ENCODE measurements at places on chromosomes 6 and 20.

DNA sequence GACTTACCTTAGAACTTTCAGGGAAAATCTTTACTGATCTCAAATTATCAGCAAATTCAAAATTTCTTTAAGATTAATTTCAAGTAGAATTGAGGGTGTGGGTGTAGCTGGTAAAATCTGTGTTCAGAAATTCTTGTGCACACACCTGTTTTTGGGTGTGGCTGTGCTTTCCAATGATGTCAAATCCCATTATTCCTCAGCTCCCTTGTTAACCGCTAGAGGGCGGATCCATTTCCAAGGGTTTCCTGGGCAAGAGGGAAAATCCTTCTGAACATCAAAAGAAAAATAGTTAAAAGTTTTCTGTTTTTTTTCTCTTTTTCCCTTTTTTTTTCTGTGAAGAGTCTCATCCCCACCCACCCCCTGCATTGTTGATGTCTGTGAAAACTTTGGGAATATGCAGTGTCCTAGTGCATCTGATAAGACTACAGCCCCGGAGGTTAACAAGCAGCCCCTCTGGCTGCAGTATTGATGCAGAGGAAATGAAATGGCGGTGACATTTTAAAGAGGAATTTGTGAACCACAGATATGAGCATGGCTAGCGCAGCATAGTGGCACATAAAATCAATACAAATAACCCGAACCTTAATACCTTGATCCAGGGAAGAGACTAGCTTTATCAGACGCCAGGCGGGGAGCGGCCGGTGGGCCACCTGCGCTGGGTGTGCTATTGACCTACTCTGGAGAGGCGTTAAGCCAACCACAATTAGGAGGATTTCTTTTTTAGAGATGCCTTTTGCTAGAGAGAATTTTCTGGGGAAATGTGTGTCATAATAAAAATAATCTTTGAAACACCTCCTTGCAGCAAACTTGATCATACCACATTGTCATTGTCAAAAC, 130.9 kb downstream of the FOXA2 start:
- ATAC-seq = no peak

- no peak for ATAC-seq
These were observed 3.6 kb downstream of the CYP39A1 start for GRCh38 chr6:46648869-46649492.

DNA sequence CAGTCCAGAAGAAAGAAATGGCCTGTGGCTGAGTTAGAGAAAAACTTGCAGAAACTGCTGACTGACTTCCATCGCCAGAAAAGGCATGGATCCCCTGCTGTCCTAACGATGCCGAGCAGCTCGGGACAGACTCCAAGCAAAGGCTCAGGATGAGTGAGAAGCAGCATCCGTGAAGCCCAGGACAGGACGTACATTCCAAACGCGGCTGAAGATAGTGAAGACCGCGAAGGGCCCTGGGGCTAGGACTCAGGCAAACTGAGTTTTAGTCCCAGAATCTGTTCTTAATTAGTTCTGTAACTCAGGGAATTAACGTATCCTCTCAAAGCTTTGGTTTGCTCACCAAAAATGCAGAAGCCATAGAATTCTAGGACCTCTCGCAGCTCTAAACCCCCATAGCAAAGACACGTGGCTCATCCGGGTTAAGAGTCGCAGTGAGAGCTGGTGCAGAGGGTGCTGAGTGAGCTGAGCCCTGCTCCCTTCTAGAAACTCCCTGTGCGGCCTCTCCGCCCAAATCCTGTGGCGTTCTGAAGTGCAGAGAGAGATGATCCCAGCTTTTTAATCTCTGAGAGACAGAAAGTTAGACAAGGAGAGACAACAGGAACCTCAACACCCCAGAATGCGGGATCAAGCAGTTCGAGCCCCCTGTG, 132.9 kb upstream of the THBS2 start:
- no peak for ATAC-seq

DNA sequence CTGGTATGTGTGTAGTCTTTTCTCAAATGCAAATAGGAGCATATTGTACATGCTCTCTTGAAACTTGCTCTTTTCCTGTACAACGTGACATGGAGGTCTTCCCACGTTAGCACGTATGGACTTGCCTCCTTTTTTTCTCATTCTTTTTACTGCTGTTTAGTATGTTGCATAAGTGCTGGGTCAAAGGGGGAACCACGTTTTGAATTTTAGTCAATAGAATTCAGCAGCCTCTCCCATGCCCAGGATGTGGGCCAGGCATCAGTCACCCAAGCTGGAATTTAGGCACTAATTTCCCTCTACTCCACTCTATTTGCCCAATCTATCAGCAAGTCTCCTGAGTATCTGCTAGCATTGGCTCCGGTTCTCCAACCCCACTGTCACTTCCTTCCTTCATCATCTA, 41.5 kb upstream of the RNF24 start:
- ATAC-seq = no peak

- no peak for ATAC-seq
These were observed 104.5 kb downstream of the NOL4L start for GRCh38 chr20:32480371-32481241.

DNA sequence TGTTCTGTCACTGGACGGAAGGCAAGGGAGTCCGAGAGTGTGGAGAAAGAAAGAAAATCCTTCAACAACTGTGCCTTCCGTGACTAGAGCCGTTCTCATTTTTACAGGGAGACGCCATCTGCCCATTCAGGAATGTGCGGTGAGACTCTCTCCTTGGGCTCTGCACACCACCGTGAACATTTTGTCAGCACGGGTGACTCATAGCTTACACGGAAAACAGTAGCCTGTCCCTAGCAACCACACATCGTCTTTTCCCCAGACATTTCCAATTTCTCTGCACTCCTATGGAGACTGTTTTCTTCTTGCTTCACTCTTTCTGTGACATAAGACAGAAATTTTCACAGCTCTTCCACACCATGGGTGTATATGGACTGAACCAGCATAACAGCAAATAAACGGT, 55.1 kb downstream of the TBXT start:
- peak; percentile 99 for ATAC-seq

GRCh38 chr6:156988276-156989158, 211.3 kb downstream of the ARID1B start:
- ATAC-seq = peak; percentile 85

DNA sequence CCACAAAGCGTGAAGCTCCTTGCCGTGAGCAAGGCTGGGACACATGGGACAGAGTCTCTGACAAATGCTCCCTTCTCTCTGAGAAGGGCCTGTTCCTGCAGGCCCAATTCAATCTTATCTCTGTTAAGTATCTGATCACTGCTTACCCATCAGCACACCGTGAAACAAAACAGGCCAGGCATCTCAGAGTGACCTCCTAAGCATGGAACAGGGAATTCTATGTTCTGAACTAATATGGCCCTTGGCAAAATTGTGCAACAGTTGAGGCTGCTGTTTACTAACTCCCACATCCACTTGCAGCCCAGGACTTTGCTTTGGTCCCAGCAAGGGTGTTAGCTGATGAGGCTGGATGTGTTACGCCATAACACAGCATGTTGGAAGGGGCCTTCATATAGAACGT, 79.2 kb downstream of the GCLC start:
- ATAC-seq = no peak

GRCh38 chr6:27419363-27419762, 30.8 kb downstream of the ZNF391 start:
- ATAC-seq = no peak

DNA sequence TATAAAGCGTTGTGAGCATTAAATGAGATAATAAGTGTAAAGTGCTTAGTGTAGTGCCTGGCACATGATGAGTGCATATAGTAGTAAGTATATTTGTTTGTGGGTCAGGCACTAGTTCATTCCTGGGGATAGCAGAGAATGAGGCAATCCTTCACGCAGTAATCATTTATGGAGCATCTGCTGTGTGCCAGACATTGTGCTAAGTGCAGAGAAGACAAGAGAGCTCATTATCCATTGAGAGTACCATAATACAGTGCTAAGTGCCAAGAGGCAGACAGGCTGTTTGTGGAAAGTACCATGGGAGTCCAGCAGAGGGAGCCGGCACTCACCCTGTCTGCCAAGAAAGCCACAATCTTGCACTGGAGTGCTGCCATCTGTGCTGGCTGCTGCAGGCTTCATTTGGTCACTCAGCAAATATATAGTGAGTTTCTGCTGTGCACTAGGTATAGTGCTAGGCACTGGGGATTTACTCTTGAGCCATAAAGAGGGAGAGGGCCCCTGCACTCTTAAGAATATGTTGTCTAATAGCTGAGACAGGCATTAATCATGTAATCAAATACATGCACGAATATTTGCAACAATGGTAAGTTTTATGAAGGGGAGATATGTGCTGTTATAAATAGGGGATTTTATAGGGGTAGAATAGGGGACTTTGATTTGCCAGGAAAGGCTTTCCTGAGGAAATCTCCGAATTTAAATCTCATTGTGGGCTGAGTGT, 12.9 kb upstream of the MROH8 start:
- peak; percentile 93 for ATAC-seq

- no peak for ATAC-seq
These were observed 528.5 kb upstream of the BTBD3 start for GRCh38 chr20:11389186-11389585.

DNA sequence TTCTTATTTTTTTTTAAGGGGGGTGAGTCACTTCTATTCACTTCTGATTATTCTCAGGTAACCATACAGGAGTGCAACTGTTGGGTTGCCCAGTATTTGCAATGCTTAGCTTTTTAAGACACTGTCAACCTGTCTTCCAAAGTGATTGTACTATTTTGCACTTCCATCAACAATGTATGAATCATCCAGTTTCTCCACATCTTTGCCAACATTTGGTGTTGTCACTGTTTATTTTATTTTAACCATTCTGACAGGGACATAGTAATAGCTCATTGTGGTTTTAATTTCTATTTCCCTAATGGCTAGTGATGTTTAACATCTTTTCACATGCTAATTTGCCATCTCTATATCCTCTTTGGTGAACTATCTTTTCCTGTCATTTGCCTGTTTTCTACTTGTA, 1.4 kb upstream of the SLC13A3 start:
- no peak for ATAC-seq

DNA sequence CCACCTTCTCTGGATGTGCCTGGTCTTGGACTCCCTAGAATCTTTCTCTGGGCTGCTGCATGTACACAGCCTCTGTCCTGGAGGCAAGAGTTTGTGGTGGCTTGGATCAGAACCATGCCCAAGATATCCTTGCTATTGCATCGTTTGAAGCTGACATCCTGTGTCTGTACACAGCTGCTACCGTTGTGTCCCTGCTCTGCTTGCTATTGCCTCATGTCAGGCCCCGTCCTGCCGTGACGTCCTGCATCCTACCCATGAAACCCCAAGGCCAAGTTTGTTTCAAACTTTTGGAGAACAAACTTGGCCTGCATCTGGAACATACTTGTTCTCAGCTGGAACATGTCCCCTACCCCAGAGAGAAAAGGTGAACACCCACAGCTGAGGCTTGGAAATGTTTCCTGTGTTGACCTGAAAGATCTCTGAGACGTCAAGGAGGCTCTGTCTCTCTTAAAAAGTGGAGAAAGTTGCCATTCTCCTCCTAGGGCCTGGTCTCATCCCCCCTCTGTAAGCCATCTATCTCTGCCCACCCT, 78.1 kb downstream of the HFE start:
- ATAC-seq = no peak

DNA sequence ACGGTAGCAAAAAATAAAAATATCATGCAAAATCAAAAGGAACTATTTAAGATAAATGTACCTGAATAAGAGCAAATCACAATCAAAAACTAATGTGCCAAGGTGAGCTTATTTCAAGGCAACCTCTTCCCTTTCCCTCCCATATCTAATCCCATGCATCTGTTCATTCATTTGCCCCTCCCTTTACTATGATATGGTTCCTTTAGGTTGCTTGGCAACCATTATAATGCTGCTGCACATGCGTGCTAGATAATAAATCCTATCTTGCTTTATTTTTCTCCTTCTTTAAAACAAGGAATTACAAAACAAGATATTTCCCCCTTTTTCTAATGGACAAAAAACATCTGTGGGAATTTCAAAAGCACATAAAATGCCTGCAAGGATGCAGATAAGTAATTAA, 318.2 kb upstream of the POU3F2 start:
- peak; percentile 27 for ATAC-seq

GRCh38 chr20:1472556-1473245, 6.1 kb upstream of the NSFL1C start:
- no peak for ATAC-seq

GRCh38 chr6:25942561-25943147, 12.2 kb upstream of the SLC17A2 start:
- no peak for ATAC-seq

GRCh38 chr6:34273242-34273805, 24.5 kb upstream of the SMIM29 start:
- ATAC-seq = no peak

- ATAC-seq = no peak
These were observed 10.0 kb downstream of the CITED2 start for GRCh38 chr6:139364302-139364981.

GRCh38 chr20:45282700-45283550, 23.7 kb upstream of the RBPJL start:
- ATAC-seq = no peak

GRCh38 chr6:5241252-5241651, 19.5 kb downstream of the LYRM4 start:
- ATAC-seq = peak; percentile 38

DNA sequence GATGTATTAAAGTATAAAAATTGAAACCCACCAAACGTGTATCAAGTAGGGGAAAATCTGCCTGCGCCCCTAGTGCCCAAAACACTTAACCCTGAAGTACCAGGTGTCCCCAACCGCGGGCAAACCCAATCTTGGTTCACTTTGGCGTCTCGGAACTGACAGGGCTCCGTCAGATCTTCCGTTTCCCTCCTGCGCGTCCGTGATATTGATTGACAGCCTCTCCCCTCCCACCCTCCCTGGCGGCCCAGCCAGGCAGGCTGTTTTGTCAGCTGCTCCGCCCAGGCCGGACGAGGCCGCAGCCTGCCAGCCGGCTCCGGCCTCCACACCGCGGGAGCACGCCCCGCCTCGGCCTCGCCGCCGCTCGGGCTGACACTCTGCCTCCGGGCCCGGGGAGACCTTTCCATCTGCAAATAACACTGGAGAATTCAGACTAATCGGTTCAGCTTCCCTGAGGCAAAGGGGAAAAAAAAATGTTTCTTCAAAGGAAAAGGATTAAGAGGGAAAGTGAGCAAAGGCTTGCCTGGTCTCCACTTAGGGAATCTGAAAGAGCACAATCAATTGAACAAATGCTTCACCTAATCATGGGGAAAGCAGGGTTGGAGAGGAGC, 234.9 kb upstream of the MCHR2 start:
- ATAC-seq = peak; percentile 94

DNA sequence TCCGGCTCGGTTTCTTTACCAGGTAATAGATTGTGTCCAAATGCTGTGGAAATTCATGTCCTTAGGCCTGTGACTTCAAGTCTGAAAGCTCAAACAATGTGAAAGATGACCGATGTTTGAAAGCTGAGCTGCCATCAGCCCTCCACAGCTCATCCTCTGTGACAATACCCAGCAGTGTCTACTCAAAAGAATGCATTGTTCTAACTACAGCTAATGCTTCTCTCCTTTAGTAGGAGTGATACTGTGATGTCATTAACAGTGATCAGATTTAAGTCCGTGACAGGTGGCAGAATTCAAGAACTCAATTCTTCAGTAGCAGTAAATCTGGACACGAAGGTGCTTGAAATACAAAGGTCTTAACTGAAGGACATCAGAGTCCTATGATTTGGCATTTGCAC, 97.3 kb downstream of the RCAN2 start:
- no peak for ATAC-seq

- ATAC-seq = no peak
These were observed 65.4 kb upstream of the ZNFX1 start for GRCh38 chr20:49343246-49343645.
